Stimulated activated naive CD8-positive, alpha-beta T cell treated with anti-CD3 and anti-CD28 coated beads, Interleukin-15, amount 100 ng/mL, for 72 hours (primary cell): ENCODE measurements at places on chromosomes 16 and 17.

- DNase-seq, result no peak
Observed at GRCh38 chr17:73389411-73389810, 77.6 kb upstream of the CDC42EP4 start.

- no peak for DNase-seq
Observed at GRCh38 chr16:4049031-4049430, 67.2 kb downstream of the ADCY9 start.

DNA sequence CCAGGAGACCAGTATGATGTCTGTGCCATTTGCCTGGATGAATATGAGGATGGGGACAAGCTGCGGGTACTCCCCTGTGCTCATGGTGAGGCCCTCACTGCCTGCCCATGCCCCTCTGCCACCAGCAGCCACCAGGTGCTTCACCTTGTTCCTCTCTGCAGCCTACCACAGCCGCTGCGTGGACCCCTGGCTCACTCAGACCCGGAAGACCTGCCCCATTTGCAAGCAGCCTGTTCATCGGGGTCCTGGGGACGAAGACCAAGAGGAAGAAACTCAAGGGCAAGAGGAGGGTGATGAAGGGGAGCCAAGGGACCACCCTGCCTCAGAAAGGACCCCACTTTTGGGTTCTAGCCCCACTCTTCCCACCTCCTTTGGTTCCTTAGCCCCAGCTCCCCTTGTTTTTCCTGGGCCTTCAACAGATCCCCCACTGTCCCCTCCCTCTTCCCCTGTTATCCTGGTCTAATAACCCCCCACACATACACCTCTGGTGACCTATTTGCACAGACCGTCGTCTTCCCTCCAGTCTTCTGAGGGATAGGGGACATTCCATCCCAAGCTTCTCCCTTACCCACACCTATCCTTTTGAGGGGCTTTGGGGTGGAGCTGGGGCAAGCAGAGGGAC lies 3.7 kb downstream of the PFN1 start:
- DNase-seq, result peak; percentile 64

- no peak for DNase-seq
Observed at GRCh38 chr17:42673885-42674754, 2.7 kb downstream of the PLEKHH3 start.

DNA sequence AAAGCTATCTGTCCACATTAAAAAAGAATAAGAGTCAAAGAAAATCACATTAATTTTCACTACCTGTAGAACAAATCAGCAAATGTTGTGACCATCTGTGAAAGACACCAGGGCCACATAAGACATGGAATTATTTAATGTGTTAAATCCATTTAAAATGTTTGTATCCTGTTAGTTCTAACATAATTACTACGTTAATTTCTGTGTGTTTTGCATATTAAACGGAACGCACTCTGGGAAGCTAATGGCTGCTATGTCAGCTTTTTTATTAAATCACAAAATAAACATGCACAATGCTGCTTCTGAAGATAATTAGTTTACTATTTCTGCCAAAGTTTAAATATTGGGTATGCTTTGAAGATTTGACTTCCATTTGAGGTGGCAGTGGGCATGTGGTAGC lies 1061.2 kb downstream of the CDH11 start:
- no peak for DNase-seq
